ENCODE measurements at places on chromosomes 11 and 22.
A peak's percentile ranks its signal among the peaks of the same experiment; 100 is the strongest.

DNA sequence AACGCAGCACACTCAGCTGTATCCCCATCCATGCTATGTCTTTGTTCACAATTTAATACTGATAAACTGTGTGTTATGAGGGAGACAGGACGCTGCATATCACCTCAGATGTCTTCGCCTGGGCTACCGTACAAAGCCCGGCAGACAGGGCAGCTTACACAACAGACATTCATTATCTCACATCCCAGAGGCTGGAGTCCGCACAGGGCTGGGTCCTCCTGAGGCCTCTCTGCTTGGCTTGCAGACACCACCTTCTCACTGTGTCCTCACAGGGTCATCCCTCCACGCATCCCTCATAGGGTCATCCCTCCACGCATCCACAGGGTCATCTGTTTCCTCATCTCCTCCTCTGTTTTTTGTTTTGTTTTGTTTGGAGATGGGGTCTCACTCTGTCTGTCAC lies 61.2 kb downstream of the SHANK2 start:
- no peak for DNase-seq

- DNase-seq: no peak
These were observed 56.4 kb downstream of the FDX1 start for GRCh38 chr11:110486156-110486555.

DNA sequence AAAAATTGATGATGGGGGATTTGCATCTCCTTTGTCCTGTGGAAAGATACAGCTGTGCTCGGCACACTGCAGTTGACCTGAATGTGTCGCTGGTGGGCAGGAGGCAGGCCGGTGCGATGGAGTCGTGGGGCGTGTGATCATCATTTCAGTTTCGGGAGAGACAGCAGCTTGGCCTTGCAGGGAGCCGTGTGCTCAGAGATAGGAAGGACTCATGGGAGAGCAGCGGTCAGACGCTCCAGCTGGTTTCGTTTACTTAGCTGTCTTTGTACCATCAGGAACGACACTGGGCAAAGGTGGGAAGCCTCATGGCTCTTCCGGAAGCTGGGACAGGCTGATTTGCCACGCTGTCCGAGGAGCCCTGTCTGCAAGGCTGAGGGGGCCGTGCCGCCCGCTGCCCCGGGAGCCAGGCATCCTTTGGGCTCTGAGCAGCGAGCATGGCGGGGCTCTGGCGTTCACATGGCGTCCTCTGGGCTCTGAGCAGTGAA lies 32.7 kb downstream of the GRAMD4 start:
- no peak for DNase-seq

- DNase-seq: no peak
These were observed 112.0 kb upstream of the OR5AK2 start for GRCh38 chr11:56876621-56877275.

- no peak for DNase-seq
These were observed 10.9 kb upstream of the HMOX1 start for GRCh38 chr22:35369996-35370395.

DNA sequence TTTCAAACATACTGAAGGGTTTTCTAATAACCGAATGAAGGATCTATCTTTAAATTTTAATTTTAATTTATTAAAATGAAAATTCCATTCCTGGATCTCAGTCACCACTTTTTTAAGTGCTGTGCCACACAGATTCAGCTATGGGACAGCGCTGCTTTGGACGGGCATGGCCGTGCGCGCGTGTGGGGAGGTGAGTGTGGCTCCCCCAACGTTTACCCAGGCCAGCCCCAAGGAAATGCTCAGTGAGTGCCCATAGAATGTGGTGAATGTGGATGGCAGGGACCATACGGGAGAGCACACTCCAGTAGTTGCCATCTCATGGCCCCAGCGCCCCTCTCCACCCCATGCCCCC lies 88.0 kb upstream of the KCNQ1OT1 start:
- no peak for DNase-seq

GRCh38 chr11:73667891-73668290 lies 21.5 kb downstream of the PLEKHB1 start:
- no peak for DNase-seq

DNA sequence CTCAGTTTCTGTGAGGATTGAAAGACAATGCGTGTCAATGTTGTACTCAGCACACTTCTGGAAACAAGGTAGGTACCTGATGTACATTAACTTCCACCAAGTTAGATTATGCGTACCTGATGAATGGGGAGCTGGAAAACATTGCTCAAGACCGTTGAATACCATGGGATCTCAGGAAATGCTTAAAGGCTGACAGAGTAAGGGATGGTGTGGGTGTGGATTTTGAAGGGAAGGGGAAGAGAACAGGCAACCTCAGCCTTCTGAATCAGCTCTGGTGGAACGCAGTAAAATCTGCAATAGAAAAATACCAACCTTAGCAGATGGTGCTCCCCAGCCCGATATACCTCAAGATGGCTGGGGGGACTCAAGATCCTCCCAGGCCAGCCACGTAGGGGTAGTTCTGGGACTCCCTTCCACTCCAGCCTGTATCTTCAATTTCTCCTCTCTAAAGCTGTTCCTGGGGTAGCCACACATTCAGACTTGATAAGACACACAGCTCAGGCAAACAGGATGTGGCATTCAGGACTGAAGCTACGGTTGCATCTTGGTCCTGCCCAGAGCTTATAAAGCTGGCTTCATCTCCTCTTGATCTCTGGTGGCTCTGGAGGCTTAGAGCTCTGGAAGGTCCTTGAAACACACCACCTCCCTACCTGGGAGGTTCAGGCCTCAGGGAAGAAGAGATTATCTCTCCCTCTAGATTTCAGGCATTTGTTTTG lies 111.8 kb downstream of the CTNND1 start:
- DNase-seq: peak; percentile 9

GRCh38 chr11:92671081-92671480 lies 298.4 kb upstream of the MTNR1B start:
- DNase-seq: no peak

DNA sequence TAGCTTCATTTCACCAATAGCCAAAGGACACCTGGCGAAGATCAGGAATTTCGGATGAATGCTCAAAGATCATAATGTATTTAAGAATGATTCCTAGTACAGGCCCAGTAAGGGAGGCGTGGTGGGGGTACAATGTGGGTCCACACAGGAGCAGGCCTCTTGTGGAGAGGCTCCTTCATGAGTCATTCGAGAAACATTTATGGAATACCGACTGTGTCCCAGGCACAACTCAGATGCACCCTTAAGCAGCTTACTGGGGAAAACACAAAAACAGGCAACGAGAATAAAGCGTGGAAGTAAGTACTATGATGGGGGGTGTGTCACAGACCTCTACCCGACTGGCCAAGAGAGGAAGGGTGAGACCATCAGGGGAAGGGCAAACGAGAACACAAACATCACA lies 44.5 kb downstream of the SMCO4 start:
- DNase-seq: peak; percentile 51

DNA sequence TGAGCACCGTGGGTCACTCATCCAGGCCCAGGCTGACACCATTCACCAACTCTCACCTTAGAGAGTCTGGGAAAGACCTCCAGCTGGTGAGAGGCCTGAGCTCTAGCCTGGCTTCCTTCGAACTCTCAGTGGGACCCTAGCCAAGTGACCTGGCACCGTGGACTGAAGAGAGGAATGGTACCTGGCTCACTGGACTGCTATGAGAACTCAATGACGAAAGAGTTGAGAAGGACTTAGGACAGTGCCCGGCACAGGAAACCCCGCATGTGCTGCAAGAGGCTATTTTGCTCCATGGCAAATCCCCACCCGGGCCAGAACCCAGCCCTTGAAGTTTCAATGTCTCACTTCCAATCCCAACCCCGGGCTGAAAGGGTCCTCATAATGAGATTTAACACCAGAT lies 605 bp upstream of the RAPSN start:
- no peak for DNase-seq

DNA sequence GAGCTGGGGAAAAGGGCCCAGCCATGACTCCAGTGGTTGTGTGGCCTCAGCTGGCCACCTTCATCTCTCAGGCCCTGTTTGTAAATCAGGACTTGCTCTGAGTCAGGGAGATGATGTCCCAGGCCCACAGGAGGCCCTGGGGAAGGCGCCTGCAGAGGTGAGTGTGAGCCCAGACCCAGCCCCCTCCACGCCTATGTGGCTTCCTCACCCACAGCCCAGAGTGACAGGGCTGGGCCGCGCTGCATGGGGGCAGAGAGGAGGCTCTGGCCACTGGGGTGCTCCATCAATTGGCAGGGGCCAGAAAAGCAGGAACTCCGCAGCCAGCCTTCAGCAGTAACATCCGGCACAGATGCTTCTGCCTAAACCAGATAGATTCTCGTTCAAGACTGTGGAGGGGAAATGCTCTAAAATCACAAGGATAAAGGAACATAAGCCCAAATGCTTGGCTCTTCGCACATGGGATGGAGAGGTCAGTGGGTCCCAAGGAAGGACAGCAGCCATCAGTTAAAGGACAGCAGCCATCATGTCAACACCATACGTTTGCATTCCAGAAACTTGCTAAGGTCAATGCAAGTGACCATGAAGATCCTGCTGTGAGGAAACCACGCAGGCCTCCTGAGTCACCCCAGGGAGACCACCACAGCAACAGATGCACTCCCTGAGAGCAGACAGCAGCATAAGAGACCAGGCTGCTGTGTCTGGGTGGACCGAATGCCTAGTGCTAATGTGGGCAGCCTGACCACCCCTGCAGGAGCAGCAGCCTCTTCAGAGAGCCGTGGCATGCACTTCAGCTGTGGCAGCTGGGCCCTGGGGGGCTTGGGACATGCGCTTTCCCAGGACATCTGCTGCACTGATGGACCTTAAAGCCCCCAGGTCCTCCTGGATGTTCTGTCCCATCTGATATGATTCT lies 28.3 kb downstream of the OSBPL5 start:
- DNase-seq: no peak

DNA sequence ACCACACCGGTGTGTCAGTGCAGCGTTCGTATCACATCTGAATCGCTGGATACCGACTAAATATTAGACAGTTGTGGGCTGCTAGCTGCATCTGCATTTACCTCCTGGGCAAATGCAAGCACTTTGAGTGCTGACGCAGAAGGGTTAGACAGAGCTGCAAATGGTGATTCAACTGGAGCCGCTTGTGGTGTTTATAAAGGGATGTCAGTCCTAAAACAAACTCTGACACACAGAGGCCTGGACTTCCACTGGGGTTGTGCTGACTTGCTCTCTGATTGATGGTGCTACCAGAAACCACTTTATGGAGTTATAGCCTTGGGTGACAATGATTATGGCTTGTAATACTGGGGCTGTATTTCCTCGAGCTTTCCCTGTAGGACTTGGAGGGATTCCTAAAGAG lies 374.4 kb downstream of the NTM start:
- DNase-seq: peak; percentile 90

DNA sequence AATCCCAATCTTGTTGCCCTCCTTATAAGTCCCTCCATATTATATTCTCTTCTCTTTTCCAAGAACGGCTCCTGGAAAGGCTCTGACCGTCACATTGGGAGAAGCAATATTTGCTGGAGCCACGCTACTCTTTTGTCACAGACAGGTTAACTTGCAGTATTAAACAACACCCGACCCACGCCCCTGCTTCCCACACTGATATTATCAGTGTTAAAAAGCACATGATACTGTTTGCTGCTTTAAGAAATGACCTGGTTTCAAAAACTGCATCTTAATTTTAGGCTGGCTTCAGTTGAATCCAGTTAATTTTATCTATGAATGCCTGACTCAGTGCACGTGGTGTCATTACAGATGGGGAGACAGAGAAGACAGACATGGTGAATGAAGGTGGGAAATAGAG lies 3.1 kb downstream of the FLI1 start:
- no peak for DNase-seq

DNA sequence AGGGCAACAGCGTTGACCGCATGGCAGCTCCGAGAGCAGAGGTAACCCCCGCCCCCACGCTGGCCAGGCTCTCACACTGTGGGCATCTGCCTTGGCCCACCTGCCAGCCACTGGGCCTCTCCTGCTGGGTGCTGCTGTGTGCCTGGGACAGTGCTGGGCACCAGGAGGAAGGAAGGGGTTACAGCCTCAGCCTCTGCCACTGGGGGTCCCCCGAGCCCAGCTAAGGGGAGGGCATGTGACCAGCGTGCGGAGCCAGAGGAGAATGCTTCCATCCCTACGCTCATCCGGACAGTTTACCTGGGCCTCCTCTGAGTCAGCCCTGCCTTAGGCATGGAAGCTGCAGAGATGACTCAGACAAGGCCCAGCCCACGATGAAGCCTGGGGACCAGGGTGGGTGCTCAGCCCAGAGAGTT lies 10.9 kb downstream of the NCF4 start:
- DNase-seq: no peak

DNA sequence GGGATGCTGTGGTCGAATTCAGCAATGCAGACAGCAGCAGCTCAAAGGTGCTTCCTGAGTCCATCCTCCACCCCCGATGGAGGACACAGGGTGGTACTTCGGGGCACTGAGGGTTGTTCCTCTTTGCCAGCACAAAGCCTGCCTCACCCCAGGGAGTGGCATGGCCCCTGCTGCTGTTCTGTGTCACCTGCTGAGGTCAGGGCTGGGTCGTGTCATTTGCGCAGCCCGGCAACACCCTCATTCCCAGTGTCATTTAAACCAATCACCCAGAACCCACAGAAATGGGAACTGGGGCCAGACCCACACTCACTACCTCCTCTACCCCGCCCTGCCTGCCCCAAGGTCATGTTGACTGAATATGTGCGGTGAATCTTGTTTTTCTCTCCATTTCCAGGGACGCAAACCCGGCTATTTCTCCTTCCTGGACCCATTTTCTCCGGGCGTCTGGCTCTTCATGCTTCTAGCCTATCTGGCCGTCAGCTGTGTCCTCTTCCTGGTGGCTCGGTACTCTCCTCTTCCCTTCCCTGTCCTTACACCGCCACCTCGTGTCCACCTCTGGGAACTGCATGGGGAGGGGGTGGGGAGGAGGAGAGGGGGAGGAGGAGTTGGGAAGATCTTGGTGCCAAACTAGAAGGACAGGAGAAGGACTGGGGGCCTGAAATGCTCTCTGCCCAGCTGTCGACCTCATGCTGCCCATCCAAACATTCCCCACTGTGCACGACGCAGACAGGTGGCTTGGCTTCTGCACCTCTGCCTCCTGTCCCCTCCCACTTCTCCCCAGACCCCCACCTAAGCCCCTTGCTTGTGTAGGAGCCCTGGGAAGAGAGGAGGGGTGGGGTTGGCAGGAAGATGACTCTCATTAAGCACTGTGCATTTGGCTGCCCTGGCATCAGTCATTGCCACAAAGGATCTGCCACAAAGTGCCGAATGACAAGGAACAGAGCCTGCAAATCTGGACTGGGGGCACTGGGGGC lies 71.2 kb upstream of the TBCEL start:
- DNase-seq: peak; percentile 52
